DMS53 (cell line): ENCODE measurements at places on chromosomes 7 and 10.

- DNase-seq, result peak; percentile 88
Measured at GRCh38 chr7:151276666-151277590, 28.4 kb upstream of the SMARCD3 start.

DNA sequence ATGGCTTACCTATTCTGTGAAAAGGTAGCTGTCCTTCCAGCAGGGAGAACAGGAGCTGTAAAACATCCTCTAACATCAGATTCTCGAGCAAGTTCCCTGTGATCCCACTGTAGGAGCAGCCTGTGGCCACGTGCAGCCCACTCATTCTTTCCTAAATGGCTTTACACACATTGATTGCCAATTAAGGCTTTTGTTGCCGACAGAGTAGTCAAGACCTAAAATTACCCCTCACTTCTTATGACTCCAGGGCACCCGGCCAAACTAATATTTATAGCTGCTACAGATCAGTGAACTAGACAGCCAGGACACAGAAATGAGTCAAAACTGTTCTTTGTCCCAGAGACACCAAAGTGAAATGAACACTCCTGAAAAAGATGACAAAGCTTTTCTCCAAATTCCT, 832.1 kb downstream of the SORCS3 start:
- no peak for DNase-seq

GRCh38 chr7:45622058-45622457, 47.9 kb downstream of the ADCY1 start:
- DNase-seq, result no peak

DNA sequence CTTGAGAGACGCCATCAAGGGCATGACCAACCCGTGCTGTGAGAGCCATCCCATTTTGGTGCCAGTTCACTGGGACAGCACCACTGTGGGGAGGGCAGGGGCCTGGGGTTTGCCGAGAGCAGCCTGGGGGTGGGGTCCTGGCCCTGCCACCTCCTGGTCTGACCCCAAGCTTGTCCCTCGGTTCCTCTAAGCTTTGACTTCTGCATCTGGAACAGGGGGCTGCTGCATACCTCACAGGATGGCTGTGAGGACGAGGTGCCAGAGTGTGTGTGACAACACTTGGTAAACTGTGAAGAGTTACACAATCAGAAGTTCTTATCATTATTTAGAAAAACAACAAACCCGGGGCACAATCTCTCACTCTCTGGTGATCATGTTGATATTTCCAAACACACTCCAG, 89.9 kb downstream of the CRTAC1 start:
- no peak for DNase-seq

- DNase-seq, result no peak
Measured at GRCh38 chr10:28478646-28479045, 54.3 kb upstream of the WAC start.

DNA sequence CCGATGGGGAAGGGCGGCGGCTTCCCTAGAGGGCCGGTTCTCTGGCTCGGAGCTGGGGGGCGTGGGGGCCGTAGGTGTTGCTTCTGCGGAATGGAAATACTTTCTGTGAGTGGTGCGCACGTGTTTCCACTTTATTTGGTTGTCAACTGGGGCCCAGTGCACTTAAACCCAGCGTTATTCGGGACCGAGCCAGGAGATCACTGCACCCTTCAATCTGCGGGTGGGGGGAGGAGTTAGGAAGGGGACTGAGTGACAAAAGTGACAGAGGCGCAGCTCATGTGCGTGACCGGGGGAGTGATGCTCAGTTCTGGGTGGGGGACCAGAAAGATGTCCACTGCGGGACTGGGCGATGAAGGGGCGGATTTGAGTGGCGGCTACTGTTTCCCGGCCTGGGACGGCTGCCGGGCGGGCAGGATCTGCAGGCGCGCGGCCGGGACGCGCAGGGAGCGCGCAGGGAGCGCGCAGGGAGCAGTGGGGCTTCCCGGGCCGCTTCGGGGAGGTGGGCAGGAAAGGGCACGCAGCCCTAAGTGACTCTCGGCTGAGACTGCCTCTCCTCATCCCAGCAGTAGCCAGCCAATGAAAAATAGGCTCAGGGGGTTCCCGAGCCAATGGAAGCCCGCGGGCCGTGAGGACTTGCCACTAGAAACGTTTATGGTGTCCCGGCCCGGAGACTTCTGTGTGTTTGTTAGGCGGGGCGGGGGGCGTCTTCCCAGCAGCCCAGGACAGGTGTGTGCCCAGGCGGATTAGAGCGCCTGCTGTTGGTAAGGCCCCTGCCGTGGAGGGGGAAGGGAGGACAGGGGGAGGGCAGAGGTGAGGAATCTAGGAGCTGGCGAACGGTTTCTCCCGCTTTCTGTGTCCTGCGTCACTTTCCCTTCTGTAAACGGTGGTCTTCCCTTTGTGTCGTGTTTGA, 54.3 kb upstream of the KDM7A start:
- peak; percentile 98 for DNase-seq

DNA sequence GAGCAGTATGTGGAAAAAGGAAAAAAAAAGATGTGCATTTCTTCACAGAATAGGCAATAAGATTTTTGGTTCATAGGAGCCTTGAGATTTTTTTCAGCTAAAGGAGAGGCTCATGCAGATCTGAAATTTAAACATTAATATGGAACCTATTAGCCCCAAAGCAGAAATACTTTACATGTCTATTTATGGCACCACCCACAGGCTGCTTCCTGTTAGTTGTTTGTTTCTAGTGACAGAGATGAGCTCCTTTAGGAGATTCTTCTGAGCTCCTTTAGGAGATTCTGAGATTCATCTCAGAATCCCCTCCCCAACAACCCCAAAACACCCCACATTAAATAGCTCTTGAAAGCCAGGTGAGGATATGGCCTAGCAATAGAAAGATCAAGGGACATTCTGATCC, 27.9 kb upstream of the HPS1 start:
- DNase-seq, result no peak

- peak; percentile 31 for DNase-seq
Measured at GRCh38 chr7:80186721-80187120, 52.1 kb downstream of the GNAI1 start.
